ENCODE measurements at places on chromosomes 12 and 14.

GRCh38 chr12:4587108-4587507 lies 25.1 kb downstream of the DYRK4 start:
- DNase-seq: no peak

DNA sequence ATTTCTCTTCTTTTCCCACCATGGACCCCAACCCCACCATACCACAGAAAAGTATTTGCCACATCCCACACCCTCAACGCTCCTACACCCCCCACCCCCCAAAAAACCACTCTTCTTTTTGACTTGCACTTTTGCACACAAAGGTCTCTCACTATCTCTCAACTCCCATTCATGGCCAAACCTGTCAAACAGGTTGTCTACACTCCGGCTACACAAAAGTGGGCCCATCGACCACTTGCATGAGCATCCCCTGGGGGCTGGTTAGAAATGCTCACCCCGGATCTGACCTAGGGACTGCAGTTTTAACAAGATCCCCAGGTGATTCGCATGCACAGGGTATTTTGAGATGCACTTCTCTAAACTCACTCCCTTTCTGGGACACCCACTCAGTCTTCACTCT lies 248.2 kb downstream of the DPF3 start:
- DNase-seq: no peak

- no peak for DNase-seq
Observed at GRCh38 chr12:64081008-64081404, 141.1 kb downstream of the KICS2 start.

- DNase-seq: no peak
Observed at GRCh38 chr14:59483363-59483762, 845 bp downstream of the L3HYPDH start.

GRCh38 chr14:50545618-50546017 lies 13.2 kb upstream of the MAP4K5 start:
- no peak for DNase-seq

DNA sequence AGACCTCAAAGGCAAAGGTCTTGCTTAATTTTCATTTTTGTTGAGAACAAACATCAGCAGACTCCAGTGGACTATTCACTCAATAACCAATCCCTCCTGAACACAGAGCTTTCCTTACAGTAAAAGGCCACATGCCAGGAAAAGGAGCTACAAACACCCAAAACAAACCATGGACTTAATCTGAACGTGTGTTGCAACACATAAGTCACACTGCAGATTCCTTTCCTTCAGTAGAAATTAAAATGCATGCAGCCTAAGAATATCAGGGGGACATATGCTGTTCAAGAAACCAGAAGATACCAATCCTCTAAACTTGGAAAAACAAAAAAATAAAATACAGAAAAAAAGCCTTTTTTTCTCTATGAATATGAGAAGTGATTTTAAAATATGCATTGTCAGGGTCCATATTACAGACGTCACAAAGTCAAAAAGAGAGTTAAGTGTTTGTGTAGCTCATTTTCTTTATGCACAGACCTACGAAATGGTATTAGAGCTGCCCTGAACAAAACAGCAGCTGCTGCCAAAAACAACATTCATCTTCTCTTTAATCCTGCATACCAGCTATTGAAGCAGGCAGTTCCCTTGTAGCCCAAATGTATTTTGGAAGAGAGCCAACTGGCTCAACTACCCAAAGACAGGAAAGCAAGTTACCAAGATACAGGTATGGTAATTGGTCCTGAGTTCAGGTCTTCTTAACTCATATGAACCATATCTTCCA lies 26.2 kb downstream of the KITLG start:
- peak; percentile 9 for DNase-seq

GRCh38 chr14:99675951-99676350 lies 8.1 kb upstream of the CYP46A1 start:
- DNase-seq: no peak

DNA sequence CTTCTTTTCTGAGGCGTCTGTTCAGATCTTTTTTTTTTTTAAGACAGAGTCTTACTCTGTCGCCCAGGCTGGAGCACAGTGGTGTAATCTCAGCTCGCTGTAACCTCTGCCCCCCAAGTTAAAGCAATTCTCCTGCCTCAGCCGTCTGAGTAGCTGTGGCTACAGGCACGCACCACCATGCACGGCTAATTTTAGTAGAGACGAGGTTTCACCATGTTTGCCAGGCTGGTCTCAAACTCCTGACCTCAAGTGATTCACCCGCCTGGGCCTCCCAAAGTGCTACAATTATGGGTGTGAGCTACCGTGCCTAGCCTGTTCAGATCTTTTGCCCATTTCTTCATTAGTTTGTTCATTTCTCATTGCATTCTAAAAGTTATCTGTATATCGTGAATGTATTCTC lies 55.1 kb upstream of the DBX2 start:
- no peak for DNase-seq

DNA sequence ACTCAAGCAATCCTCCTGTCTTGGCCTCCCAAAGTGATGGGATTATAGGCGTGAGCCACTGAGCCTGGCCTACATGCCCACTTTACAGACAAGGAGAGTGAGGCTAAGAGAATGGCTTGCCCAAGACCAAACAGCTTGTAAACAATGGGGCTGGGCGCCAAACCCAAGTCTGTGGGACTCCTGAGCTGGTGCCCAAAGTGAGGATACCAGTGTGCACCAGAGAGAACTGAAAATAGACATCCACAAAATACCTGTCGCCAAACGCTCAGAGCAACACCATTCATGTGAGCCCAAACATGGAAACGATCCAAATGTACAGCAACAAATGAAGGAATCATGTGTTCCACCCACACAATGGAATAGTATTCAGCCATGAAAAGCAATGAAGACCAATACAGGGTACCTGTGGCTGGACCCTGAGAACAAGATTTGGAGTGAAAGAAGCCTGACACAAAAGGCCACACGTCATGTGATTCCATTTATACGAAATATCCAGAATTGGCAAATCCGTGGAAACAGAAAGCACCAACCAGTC lies 38.2 kb downstream of the CCNK start:
- DNase-seq: no peak

- DNase-seq: no peak
Observed at GRCh38 chr12:3747543-3747942, 5.4 kb downstream of the CRACR2A start.

DNA sequence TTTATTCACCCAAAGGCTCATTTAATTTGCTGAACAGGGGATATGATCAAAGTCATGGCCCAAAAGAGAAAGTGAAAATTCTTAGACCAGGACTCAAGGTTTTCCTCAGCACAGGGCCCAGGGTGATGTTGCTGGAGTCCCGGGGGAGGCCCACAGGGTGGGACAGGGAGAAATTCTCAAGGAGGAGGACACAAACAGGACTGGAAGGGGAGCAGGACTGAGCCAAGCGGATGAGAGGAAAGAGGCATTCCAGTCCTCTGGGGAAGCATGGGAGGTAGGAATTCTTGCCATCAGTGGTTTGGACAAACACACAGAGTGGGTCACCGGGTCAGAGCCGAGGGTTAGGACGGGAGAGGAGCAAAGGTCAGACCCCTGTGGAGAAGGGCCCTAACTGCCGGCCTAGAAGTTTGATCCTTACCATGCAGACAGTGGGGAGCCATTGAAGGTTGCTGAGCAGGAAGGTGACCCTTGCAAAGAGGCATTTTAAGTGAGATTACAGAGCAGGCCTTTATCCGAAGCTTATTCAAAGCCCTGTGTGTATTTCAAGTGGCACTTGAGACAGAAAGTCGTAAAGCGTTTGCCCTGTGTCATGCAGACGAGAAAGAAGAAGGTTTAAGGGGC lies 68.4 kb upstream of the PTGR2 start:
- DNase-seq: no peak

DNA sequence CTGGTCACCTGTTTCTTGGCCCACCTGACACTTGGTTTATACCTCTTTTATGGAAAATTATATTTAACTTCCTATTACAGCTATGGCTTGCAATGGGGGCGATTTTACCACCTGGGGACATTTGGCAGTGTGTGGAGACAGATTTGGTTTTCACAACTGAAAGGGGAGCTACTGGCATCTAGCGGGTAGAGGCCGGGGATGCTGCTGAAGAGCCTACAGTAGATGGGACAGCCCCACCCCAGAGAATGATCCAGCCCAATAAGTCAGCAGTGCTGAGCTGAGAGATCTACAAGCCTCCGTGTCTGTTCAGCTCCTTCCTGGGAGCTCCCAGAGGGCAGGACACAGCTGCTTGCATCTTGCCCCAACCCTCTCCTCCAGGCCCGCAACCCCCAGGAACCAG lies 302.8 kb downstream of the CACNA1C start:
- DNase-seq: no peak

DNA sequence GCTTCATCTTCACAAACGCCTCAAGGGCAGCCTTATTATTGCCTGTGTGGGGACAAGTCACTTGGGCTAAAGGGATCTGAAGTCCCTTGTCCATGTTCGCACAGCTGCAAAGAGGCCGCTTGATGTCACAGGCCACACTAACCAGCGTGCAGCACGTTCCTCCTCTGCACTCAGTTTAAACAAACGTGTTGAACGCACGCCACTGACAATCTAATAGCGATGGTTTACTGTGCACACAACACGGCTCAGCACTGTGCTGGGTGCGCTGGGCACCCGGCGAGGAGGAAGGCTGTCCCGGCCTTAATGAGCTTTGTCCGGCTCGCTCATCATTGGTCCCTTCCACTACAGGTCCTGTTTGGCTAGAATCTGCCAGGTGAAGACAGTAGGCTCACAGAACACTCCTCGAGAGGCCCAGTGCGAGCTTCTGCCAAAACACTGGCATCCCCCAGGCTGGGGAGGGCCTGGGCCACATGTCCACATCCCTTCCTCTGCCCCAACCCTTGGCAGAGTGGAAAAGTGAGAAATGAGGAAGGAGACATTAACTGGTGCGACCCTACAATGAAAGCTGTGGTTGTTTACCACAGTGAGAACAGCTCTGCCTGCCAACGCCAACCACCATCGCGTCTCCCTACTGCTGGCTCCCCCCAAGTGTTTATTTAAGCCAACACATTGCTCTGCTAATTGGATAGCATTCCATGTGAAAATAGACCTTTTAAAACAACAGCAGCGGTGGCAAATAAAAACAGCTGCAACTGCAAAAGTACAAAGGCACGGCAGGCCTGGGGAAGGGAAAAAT lies 113.2 kb downstream of the RBM19 start:
- no peak for DNase-seq

GRCh38 chr12:30927222-30927611 lies 669 bp downstream of the TSPAN11 start:
- no peak for DNase-seq

- no peak for DNase-seq
Observed at GRCh38 chr14:95695913-95696312, 9.7 kb downstream of the TCL1B start.

DNA sequence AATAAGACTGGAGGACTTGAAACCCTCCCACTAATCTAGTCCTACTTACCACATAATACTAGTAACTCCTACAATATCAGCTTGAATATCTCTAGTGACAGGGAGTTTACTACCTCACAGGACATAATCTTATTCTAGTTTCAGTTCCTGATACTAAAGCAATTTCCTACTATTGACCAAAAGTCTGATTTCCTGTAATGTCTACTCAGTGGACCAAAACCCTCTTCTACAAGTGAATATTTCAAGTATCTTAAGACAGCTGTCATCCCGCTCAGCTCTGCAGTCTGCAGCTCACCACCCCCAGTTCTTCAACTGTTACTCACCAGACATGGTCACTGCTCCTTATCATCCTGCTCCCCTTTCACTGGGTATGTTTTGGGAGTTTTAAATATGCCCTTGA lies 70.8 kb upstream of the TMCC3 start:
- no peak for DNase-seq

GRCh38 chr14:28656704-28657255 lies 109.8 kb upstream of the FOXG1 start:
- no peak for DNase-seq

- DNase-seq: no peak
Observed at GRCh38 chr14:88140874-88141273, 135.9 kb downstream of the GPR65 start.

DNA sequence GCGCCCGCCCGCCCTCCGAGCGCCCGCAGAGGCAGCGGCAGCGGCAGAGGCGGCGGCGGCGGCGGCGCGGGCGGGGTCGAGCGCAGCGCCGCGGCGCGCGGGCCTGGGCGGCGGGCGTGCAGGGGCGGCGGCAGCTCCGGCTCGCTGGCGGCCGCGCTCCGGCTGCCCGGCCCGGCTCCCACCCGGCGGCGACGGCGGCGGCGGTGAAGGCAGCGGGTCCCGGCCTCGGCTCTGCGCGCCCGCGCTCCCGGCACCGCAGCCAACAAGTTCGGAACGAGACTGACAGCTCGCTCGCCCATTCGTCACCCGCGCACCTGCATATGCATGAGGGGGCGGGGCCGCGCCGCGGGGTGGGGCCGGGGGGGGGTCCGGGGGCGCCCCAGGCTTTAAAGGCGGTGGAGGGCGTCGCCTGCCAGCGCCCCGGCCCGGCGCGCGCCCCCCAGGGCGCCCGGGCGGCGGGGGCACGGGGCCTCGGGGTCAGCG lies at the start of gene JAG2:
Gene JAG2 (minus strand): TSS at position 281 of the 483 bp plus-strand sequence. CDS start 356 bp downstream, outside the sequence.
- no peak for DNase-seq

GRCh38 chr12:112179341-112179740 lies 54.0 kb downstream of the TRAFD1 start:
- DNase-seq: no peak

DNA sequence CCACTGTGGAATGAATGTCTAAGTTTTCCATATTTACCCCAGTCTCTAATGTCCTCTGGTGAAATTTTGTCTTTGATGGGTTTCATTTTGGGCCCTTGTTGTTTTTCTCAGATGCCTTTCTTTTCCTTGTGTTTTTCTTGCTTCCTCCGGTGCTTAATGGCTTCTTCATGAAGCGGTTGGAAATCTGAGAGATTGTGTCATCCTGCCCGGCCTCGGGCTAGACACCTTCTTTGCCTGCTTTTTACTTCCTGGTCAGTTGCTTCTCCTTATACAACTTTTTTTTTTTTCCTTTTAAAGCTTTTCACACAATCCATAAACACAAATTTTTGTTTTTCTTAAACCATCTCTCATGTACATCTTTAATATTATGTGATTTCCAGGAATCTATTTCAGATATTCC lies 7.1 kb downstream of the ETV6 start:
- no peak for DNase-seq

GRCh38 chr12:118747771-118748170 lies 233.6 kb upstream of the SRRM4 start:
- no peak for DNase-seq

- no peak for DNase-seq
Observed at GRCh38 chr12:6387541-6387940, 3.6 kb downstream of the LTBR start.

GRCh38 chr12:16560273-16560672 lies 45.7 kb downstream of the LMO3 start:
- no peak for DNase-seq

DNA sequence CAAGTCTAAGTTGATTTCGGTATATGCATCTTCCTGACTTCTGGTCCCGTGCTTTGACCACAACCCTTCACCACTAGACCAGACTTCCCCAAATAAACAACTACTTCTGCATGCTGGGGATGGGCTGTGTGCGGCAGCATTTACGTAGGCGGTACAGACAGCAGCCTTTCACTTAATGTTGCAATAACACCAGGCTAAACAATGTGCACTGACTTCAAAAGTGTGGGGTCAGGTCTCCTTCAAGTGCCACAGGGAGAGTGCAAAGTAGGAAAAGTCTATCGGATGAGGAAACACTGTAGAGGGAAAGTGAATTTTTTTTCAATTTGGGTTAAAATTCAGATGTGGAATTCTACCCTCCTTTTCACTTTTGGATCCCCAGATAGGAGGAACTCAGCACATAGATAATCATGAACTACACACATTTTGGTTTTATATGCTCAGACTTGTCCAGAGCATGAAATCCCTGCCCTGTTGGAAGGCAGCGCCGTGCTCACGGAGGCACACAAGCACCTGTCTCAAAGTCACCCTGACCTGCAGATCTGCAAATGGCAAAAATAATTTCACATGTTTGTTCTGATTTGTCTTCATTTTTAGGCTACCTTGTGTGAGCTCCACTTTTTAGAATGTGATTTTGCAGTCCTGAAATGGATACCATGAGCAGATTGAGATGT lies 3.6 kb upstream of the FOS start:
- DNase-seq: no peak

- no peak for DNase-seq
Observed at GRCh38 chr12:45051572-45052125, 750 bp upstream of the DBX2 start.
